ENCODE measurements at places on chromosomes 7 and 10.

DNA sequence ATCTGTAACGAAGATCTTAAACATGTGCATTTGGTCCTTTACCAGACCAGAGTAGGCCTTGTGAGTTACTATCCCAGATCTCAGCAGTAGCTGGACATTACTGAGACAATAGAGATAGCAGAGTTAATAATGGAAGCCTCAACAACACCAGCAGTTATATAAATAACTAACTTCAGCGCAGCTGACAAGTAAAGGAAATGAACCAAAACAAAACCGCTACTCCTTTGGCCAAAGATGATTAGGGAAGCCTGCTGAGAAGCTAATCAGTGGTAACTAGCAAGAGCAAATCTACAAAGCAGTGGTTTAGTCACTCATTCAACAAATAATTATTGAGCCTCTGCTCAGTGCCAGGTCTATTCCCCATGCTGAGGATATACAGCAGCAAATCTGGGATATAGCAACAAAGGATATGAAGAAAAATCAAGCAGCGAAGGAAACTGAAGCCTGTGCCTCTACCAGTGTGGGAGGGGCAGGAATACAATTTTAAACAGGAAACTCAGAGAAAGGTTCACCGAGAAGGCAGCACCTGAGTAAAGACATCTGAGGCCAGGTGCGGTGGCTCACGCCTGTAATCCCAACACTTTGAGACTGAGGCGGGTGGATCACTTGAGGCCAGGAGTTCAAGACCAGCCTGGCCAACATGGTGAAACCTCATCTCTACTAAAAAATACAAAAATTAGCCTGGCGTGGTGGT is 103.6 kb downstream of the ELMO1 start:
- DNase-seq: no peak

GRCh38 chr7:35728412-35729060 is 33.6 kb upstream of the HERPUD2 start:
- no peak for DNase-seq

- DNase-seq: no peak
These were observed 100.1 kb downstream of the HIP1 start for GRCh38 chr7:75638594-75639070.

- no peak for DNase-seq
These were observed 204.3 kb downstream of the PTEN start for GRCh38 chr10:88067737-88068136.

- DNase-seq: no peak
These were observed 30.2 kb upstream of the ABI1 start for GRCh38 chr10:26890956-26891355.

GRCh38 chr10:103197174-103197573 is 4.1 kb upstream of the NT5C2 start:
- no peak for DNase-seq

GRCh38 chr10:127100983-127101615 is 95.3 kb downstream of the INSYN2A start:
- DNase-seq: no peak

DNA sequence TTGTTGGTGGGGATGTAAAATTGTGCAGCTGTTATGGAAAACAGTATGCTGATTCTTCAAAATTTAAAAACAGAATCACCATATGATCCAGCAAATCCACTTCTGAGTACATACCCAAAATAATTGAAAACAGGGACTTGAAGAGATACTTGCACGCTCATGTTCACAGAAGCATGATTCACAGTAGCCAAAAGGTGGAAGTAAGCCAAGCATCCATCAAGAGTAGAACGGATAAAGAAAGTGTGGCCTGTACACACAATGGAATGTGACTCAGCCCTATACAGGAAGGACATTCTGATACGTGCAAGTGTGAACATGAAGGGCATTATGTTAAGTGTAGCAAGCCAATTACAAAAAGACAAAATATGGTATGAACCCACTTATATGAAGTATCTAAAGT is 696.7 kb upstream of the CELF2 start:
- DNase-seq: no peak

DNA sequence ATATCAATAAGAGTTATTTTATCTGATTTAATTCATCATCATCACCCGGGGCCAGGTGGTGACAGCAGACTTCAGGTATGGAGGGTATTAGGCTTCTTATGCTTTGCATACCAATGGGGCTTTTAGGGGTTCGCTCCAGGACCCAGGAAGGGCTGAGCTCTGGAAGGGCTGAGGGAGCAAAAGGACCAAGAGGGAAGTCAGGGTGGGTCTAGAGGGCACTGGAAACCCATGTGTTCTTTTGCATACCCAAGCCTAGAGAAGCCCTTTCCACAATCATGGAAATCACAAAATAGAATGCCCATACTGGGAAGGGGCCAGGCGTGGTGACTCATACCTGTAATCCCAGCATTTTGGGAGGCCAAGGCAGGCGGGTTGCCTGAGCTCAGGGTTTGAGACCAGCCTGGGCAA is 30.9 kb upstream of the VCL start:
- no peak for DNase-seq

- DNase-seq: no peak
These were observed 184.7 kb downstream of the DGKB start for GRCh38 chr7:14717816-14718215.

DNA sequence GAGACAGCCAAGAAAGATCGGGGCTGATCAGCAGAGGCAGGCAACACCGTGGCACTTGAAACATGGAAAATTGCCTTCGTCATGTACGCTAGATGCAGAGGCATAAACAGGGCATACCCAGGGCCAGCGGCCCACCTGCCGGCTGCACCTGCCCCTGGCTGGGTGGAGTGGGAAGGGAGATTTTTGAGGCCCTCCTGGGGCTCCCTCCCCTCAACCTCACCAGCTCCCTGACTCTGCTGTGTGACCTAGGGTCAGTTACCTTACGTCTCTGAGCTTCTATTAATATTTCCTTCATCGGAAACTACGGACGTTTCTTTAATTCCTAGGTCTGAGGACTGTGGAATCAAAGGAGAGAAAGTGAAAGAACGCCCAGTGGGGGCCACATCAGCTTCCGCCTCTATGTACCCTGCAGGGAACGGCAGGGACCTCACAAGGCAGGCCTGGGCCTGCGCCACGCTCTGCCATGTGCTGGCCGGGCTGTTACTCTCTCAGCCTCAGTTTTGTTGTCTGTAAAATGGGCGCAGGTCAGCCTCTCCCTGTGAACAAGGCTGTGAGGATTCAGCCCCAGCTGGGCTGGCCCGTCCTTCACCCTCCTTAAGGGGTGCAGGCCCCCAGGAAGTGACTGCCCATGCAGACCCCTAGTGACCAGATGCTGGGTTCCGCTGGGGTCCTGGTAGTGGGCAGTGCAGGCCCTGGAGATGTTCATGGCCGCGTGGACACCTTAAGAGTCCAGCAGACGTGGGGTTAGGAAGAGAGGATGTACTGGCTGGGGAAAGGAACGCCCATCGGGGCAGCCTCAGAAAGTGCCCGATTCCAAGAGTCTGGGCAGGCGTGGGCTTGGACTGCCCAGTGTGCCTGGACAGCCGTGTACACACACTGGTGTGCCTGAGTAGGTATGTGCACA is 22.7 kb downstream of the ELFN1 start:
- no peak for DNase-seq

- no peak for DNase-seq
These were observed 116.4 kb downstream of the ITGB8 start for GRCh38 chr7:20447021-20447650.

DNA sequence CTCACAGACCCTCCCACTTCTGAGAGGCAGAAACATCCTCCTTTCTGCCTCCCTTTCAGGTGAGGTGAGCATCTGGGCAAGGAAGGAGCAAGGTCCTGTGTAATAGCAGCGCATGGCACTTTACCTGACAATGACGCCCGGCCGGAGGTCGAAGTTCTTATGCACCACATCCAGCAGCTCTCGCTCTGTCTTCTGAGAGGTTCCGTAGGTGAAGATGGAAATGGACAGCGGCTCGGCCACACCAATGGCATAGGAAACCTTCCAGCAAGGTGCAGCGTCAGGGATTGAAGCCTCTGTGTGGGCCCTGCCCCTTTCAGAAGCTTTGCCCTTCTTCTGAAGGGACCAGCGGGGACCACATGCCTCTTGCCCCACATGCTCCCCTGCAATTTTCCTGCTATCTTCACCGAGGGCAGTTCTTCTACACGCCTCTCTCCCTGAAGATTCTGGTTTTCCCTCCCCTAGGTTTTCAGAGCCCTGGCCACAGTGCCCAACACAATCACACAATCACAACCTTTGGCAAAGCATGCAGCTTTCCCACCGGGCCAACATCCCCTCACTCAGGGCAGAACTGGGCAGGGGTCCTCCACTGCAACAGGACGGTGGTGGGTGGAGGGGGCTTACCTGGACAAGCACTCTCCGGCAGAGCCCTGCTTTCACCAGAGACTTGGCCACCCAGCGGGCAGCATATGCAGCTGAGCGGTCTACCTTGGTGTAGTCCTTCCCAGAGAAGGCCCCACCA is 14.9 kb downstream of the MAT1A start:
- no peak for DNase-seq

All from effector CD4-positive, alpha-beta T cell (primary cell).